ENCODE measurements at places on chromosomes 5 and 9.

DNA sequence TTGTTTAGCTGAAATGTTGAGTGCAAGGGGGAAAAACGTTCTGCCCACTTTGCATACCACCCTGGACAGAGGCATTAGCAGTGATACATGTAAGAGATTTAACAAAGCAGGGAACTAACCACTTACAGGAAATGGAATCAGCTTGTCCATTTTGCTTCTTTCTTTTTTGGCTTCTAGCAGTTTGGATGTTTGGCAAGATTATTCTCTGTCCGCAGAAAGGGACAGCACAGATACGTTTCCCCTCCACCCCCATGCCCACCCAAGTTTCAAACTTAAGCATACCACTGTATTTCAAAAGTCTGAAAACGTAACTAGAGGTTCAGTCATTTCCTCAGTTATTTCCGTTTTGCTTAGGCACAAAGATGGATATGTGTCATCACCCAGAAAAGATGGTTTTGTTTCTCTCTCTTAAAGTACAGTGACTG is 118.4 kb downstream of the GDNF start:
- no peak for DNase-seq

GRCh38 chr5:128796506-128796905 is 168.8 kb upstream of the SLC27A6 start:
- DNase-seq: no peak

- DNase-seq: no peak
Observed at GRCh38 chr9:103978396-103978795, 115.7 kb upstream of the SMC2 start.

GRCh38 chr5:71982717-71983395 is 124.4 kb upstream of the MAP1B start:
- no peak for DNase-seq

GRCh38 chr9:136197084-136197875 is 7.6 kb downstream of the LHX3 start:
- DNase-seq: no peak

- DNase-seq: no peak
Observed at GRCh38 chr5:73312872-73313510, 135.6 kb downstream of the FOXD1 start.

- DNase-seq: no peak
Observed at GRCh38 chr5:162384225-162384624, 316.7 kb downstream of the GABRG2 start.

Measured in activated naive CD4-positive, alpha-beta T cell treated with anti-CD3 and anti-CD28 coated beads, Interleukin-2, amount 50 U/mL, for 72 hours (primary cell).